ENCODE measurements at places on chromosomes 12 and 14.
A peak's percentile ranks its signal among the peaks of the same experiment; 100 is the strongest.

- peaks cover 9% of the 10 kb centered on the region for H3K36me3 ChIP-seq
- H3K27me3 ChIP-seq: no peaks in the 10 kb centered on the region
- no peak for DNase-seq
- H3K4me3 ChIP-seq: peak overlapping the region; percentile 94
- peak overlapping the region; percentile 65 for H3K27ac ChIP-seq
- peaks cover 33% of the 10 kb centered on the region for H3K4me1 ChIP-seq
These were observed 3.8 kb downstream of the ETV6 start for GRCh38 chr12:11653215-11653753.

DNA sequence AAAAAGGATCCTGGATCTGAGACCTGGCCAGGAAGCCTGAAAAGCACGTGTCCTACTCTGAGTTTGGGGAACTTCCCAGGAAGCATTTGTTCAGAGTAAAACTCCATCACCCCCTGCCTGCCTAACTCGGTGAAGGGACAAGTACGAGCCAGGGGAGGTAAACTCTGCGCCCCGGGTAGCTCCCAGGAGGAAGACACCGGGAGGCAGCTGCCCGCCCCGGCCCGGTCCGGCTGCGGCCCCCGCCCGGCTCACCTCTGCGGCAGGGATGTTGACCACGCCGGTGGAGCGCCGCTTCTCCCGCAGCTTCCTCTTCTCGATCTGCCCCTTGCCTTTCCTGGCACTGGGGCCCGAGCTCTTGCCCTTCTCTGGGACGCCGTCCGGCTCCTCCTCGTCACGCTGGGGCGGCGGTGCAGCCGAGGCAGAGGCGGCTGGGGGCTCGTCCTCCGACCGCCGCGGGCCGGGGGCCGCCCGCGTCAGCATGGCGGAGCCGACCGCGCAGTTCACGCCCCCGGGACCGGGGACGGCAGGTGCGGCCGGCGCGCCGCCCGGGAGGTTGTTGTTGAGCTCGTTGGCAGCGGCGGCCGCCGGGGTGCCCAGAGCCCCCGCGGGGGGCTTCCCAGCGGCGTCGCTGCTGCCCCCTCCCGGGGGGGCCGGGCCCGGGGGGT, 1.2 kb downstream of the PAWR start:
- H3K27me3 ChIP-seq: peaks cover 12% of the 10 kb centered on the region
- peak overlapping the region; percentile 92 for H3K27ac ChIP-seq
- peaks cover 17% of the 10 kb centered on the region for H3K4me1 ChIP-seq
- peak; percentile 72 for DNase-seq

DNA sequence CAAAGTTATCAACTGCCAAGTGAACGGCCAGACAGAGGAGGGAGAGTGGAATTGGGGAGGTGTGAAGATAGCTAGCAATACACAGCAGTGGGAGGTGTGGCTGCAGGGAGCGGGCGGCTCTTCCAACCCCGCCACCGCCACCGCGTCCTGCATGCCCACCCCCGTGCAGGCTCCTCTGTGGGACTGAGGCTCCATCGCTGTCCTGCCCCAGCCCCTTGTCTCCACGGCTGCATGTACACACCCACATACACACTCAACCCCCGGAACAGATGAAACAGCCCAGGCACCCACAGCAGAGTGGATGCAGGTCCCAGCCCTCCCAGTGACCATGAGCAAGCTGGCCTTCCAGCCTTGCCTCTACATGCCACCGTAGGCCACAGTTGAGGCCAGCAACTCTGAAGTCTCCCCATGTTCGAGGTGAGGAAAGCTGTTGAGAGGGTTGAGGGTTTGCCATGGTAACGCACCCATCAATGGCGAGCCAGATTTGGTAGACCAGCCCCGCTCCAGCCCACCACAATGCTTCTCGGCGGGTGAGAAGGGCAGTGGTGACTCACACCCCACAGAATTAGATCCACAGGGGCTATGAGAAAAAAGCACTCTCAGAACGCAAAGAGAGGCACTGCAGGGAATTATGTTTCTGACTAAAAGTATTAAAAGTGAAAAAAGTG, 39.3 kb downstream of the PITPNM2 start:
- H3K4me3 ChIP-seq: no peak overlapping the region
- H3K36me3 ChIP-seq: no peaks in the 10 kb centered on the region
- H3K27me3 ChIP-seq: no peaks in the 10 kb centered on the region
- H3K27ac ChIP-seq: no peak overlapping the region
- DNase-seq: no peak

GRCh38 chr14:57575482-57575881, 81.8 kb upstream of the CCDC198 start:
- no peaks in the 10 kb centered on the region for H3K27me3 ChIP-seq
- no peak overlapping the region for H3K27ac ChIP-seq
- peaks cover 32% of the 10 kb centered on the region for H3K4me1 ChIP-seq
- no peak overlapping the region for H3K4me3 ChIP-seq
- H3K36me3 ChIP-seq: no peaks in the 10 kb centered on the region

DNA sequence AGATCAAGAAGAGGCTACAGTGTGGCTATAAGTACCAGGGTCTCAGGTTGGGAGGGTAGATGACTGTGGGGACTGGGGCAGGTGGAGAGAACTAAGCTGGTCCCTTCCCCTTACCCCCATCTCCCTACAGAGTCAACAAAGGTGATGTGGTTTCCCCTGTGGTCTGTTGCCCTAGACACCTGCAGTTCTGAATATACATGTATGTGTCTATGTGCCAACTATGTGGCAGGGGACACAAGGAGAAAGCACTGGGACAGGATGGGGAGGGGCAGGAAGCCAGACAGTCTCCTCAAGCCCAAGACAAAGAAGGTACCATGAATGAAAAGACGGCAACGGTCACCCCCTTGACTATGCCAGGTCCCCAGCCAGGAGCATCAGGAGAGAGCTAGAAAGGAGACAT, 4.5 kb upstream of the HDAC7 start:
- no peaks in the 10 kb centered on the region for H3K27me3 ChIP-seq
- DNase-seq: no peak
- H3K4me1 ChIP-seq: peaks cover 51% of the 10 kb centered on the region
- peak overlapping the region; percentile 31 for H3K27ac ChIP-seq
- no peaks in the 10 kb centered on the region for H3K36me3 ChIP-seq
- H3K4me3 ChIP-seq: no peak overlapping the region

GRCh38 chr14:55864890-55865655, 253.1 kb upstream of the PELI2 start:
- H3K4me1 ChIP-seq: no peaks in the 10 kb centered on the region
- no peak overlapping the region for H3K4me3 ChIP-seq
- no peaks in the 10 kb centered on the region for H3K36me3 ChIP-seq
- H3K27ac ChIP-seq: no peak overlapping the region
- DNase-seq: no peak
- no peaks in the 10 kb centered on the region for H3K27me3 ChIP-seq

- H3K27me3 ChIP-seq: no peaks in the 10 kb centered on the region
- peaks cover 60% of the 10 kb centered on the region for H3K4me1 ChIP-seq
These were observed 7.4 kb downstream of the MAP4K5 start for GRCh38 chr14:50524731-50525515.

GRCh38 chr14:69674546-69675244, 63.3 kb downstream of the SUSD6 start:
- H3K27ac ChIP-seq: peak overlapping the region; percentile 15
- no peak overlapping the region for H3K4me3 ChIP-seq
- peaks cover 46% of the 10 kb centered on the region for H3K4me1 ChIP-seq
- H3K36me3 ChIP-seq: peaks cover 20% of the 10 kb centered on the region
- no peaks in the 10 kb centered on the region for H3K27me3 ChIP-seq

DNA sequence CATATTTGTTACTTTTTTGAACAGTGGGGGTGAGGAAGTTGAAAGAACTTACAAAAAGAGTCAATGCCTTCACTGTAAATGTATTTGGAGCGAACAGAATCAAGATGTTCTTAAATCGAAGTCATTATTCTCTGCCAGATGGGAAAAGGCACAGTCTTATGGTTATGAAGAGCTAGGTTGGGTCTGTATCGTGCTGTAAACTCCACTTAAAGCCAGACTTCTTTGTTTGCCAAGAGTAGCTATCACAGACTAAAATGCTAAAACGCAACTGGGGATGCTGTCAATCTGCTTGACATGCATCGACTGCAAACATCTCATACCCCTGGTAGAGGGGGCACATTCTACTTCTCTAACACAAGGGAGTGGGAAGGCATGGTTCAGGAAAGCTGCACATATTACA, 160.4 kb downstream of the DACT1 start:
- no peak for DNase-seq
- H3K27me3 ChIP-seq: no peaks in the 10 kb centered on the region
- no peak overlapping the region for H3K4me3 ChIP-seq
- H3K4me1 ChIP-seq: peaks cover 7% of the 10 kb centered on the region

GRCh38 chr12:26732005-26732908, 100.7 kb downstream of the ITPR2 start:
- peaks cover 13% of the 10 kb centered on the region for H3K4me1 ChIP-seq
- no peaks in the 10 kb centered on the region for H3K27me3 ChIP-seq
- peaks cover 19% of the 10 kb centered on the region for H3K36me3 ChIP-seq
- peak overlapping the region; percentile 7 for H3K4me3 ChIP-seq
- H3K27ac ChIP-seq: peak overlapping the region; percentile 56
- DNase-seq: no peak
